ENCODE measurements at places on chromosomes 16 and 17.

DNA sequence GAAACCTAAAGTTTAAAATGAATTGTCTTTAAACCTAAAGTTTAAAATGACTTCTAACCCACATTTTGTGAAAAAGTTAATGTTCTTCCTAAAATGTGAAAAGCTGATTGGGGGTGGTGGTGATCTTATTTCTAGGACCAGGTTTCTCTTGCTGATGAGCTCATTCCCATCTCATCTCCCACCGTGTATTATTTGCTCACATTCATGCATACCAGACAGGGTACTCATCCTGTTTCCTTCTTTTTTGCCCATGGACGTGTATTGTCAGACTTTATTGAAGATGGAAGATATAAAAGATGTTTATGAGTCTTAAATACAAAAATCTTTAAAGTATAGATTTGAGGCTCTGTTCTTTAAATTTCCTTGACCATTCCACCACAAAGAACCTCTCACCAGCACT lies 70.1 kb upstream of the MPHOSPH6 start:
- peak; percentile 55 for DNase-seq

GRCh38 chr17:57556320-57556719 lies 188.8 kb downstream of the CCDC182 start:
- no peak for DNase-seq

DNA sequence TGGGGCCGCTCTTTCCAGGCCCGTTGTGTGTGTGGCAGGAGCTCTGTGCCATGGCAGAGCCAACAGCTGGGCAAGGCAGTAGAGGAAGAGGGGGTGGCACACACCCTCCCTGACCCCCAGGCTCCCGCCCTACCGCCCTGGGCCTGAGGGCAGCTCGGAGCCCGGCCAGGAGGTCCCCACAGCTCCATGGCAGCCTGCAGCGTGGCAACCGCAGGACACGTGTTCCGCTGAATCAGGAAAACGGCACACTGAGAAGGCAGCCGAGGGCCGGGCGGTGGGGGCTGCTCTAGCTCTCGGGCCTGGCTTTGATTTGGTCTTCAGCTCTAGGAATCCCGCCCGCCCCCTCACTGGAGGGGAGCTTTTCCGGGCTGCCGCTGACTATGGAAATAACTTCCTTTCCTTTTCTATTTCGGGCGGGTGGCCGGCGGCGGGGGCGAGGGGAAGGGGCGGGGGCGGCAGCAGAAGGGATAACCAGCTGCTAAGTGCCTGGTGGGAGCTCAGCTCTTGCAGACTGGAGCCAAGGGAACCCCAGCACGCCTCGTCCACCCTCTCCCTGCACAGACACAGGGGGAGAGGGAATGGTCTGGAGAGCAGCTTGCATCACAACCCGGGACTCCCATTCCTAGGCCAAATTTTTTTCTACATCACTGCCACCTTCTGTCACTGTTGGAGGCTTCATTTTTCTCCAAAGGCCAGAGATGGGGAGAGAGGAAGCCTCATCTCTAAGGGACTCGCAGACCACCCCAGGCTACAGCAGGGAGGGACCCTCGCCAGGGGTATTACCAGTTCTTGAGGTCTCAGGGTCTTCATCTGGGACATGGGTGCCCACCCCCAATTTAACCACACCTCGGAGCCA lies 24.8 kb upstream of the MRPS23 start:
- peak; percentile 54 for DNase-seq

DNA sequence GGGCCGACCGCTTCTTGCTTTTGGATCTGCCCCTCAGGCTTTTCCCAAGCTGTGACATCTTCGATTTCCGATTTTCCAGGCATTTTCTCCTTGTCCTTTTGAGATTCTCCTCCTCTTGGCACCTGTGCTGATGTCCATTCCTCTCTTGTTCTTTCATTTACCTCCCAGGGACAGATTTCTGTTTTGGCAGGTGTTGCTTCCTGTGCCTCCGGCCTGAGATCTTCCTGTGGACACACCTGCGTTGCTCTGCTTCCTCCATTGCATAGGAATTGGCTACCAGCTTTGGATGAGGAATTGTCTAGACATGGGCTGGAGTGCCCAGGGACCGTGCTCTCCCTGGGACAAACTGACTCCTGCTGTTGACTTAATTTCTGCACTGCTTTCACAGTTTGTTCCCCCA lies 15.1 kb downstream of the GPR179 start:
- no peak for DNase-seq

DNA sequence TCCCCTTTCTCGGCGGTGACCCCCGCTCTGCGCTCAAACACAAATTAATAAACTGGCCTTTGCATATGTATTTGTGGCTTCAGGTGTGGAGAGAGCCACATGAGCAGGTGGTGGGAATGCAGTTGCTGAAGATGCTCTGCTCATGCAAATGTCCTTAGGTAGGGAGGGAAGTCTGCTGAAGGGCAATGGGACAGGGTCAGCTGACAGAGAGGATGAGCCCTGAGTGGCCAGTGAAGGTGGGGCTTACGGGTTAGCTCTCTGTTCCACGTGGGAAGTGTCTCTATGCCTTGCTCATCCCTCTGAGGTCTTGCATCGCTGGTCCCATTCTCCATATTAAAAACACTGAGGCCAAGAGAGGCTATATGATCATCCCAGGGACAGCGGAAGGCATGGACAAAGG lies 74.2 kb upstream of the CCL1 start:
- no peak for DNase-seq

GRCh38 chr17:9211133-9211765 lies 189.9 kb downstream of the NTN1 start:
- no peak for DNase-seq

DNA sequence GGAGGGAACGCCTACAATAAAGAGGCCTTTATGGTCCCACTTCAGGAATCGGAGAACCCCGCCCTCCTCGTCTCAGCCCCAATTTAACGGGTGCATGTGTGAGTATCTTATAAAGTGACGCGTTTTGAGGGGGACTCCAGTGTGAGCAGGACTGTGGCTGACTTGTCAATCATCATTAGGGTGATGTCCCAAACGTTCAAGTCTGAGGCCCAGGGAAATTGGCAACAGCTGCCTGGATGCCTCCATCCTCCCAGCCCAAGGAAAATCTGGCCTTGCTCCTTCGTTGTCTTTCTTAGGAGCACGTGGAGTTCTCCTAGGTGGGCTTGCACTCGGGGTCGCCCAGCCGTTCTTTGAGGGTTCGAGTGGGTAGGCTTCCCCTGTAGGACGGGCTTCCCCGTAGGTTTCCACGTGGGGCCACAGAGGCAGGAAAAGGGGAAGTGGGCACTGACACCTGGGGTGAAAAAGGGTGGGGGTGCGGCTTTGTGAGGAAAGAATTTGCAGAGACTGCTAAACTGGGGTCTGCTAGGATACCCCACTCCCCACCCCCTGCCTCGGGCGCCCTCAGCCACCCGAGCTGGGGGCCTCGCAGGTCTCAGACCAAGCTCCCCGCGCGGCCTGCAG lies 561 bp upstream of the HERPUD1 start:
- DNase-seq = no peak

DNA sequence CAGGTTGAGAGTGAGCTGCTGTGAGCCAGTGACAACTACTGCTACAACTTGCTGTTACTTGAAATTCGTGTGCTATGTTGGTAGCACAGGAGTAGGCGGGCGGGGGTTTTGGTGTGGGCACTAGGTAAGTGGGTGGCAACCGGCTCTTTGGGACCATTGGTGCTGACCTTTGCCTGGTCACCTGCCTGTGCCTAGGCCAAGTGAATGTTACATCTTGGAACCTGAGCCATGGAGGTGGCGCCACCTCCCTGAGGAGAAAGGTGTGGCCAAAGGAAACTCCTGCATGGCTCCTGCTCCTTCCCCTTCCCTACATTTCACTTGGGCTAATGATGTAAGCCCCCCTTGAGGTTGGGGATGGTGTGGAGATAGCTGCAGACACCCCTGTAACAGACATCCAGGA lies 25.4 kb upstream of the ARHGAP23 start:
- DNase-seq = no peak

GRCh38 chr16:11848842-11849241 lies 2.5 kb downstream of the RSL1D1 start:
- DNase-seq = peak; percentile 67

DNA sequence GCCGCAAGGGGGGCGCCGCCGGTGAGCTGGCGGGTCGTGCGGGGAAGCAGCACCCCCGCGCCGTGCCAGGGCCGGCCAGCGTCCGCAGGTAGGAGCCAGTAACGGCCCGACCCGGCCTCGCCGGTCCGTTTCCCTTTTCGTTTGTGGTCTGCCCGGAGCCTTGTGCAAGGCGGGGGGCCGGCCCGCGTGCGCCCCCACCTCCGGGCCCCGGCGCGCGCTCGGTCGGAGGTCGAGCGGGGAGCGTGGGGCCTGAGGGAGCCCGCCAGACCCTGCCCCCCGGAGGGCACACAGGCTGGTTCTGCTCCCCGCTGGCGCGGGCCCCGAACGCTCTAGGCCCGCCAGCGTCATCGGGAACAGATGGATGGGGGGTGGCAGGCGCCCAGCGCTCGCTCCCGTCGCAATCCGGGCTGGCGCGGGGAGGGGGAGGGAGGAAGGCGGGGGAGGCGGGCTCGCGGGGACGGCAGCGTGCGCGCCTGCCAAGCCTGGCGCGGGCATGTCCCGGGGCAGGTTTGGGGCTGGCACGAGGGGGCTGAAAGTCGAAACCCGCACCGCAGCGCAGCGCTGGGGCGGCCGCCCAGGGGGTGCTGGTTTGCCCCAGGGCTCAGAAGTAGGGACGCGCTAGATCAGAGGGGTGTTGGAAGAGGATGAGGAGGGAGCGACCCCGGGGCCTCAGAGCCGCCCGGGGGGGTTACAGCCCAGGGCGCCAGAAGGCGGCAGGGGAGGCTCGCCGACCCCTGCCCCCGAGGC lies 1.5 kb upstream of the GSE1 start:
- peak; percentile 87 for DNase-seq

All from epithelial cell of esophagus (primary cell).